ENCODE measurements at places on chromosomes 13 and 19.
A peak's percentile ranks its signal among the peaks of the same experiment; 100 is the strongest.

DNA sequence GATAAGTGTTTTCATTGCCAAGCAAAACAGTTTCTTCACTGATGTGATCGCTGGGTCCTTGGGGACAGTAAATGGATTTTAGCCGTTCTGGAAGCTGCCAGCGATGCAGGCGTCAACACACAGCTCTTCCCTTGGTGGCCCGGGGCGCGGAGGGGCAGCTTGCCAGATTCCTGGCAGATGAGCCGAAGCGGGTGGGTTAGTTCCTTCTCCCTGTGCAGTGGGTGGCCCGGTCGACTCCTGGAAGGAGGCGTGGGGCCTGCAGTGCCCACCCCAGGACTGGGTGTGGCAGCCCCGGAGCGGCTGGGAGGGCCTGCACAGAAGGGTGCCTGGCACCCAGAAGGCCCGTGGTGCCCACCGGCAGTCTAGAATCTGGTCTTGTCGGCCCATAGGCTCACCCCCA, 69.0 kb downstream of the KDM4B start:
- DNase-seq = no peak

GRCh38 chr13:113941571-113942191, 32.2 kb downstream of the C13orf46 start:
- DNase-seq = no peak

GRCh38 chr13:84823528-84823927, 941.3 kb upstream of the SLITRK1 start:
- no peak for DNase-seq

DNA sequence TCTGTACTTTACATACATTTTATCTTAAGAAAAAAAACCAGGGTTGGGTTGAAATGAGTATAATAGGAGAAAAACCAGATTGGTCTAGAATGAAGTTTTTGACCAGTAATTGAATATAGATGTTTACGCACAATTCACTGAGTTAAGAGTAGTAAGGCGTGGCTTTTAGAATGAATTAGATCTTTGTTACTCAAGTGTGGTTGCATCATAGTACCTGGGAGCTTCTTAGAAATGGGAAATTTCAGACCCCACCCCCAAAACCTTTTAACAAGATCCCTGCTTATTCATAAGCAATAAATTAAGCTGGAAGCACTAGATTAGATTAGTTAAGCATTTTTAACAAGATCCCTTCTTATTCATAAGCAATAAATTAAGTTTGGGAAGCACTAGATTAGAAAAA, 28.7 kb upstream of the LMO7 start:
- DNase-seq = no peak

GRCh38 chr13:23739596-23739995, 149.6 kb downstream of the MIPEP start:
- no peak for DNase-seq

DNA sequence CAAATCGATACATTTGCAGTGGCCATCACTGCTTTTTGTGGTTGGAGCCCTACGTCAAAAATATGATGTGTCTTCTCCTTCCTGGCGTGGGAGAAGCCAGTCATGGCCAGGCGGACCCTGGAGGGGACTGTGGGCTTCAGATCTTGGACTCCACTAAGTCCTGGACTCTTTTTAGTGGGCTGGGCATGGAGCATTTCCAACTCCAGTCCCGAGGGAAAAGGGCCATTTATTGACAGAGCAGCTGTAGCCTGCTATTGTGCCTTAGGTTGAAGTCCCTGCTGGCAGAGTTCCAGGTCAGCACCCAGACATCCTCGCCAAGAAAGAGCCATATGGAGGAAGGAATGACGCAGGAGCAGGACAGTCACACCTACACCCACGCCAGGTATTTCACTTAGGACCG, 179.2 kb upstream of the ZNF507 start:
- no peak for DNase-seq

- DNase-seq = peak; percentile 30
These were observed 48.5 kb downstream of the GAS6 start for GRCh38 chr13:113815151-113816058.

DNA sequence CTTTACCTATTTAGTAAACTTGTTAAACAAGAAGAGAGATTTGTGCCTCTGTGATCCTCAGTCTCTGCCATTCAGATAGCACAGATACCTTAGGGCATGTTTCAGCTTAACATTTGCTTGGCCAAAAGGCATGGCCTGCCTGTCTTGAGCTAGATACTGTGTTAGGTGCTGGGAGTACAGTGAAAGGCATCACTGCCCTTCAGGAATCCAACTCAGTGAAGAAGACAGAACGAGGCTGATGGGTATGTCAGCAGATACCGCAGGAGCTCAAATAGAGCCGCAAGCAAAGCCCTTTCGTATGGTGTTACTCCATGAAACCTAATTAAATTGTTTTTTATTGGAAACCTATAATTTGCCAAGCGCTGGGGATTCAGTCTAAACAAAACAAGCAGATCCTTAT, 12.9 kb downstream of the ZNF507 start:
- no peak for DNase-seq

DNA sequence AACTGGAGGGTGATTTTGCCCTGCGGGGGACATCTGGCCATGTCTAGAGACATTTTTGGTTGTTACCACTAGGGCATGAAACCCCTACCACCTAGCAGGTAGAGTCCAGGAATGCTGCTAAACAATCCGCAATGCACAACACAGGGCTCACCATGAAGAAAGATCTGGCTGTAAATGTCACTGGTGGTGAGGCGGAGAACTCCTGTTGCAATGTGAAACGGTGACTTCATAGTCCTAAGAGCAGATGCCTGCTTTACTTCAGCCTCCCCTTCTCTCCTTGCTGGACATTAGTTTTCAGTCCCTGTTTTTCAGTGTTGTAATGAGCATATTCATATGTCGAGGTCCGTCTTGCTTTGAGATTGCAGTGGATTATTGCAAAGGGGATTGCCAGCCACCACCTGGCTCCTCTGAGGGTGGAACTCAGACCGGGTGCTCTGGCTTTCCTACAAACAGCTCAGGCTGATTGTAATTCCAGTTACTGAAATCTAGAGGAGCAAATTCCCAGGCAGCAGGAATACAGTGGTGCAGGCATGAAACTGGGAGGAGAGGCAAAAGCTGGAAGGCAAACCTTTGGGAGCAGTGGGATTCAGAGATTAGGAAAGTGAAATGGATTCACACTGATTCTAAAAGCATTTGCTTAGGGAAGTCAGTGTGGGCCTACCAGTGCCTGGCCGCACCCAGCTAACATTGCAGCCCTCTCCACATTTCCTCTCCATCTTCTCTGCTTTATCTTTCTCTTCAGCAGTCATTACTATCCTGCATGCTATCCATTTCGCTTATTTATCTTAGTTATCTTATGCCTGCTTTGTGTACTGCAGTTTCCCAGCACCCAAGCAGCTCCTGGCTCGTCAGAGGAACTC, 76.1 kb upstream of the PCDH8 start:
- no peak for DNase-seq

- DNase-seq = no peak
These were observed 116.1 kb downstream of the STARD13 start for GRCh38 chr13:33169273-33169980.

- DNase-seq = no peak
These were observed 20.9 kb downstream of the ZNF536 start for GRCh38 chr19:30393046-30393445.

DNA sequence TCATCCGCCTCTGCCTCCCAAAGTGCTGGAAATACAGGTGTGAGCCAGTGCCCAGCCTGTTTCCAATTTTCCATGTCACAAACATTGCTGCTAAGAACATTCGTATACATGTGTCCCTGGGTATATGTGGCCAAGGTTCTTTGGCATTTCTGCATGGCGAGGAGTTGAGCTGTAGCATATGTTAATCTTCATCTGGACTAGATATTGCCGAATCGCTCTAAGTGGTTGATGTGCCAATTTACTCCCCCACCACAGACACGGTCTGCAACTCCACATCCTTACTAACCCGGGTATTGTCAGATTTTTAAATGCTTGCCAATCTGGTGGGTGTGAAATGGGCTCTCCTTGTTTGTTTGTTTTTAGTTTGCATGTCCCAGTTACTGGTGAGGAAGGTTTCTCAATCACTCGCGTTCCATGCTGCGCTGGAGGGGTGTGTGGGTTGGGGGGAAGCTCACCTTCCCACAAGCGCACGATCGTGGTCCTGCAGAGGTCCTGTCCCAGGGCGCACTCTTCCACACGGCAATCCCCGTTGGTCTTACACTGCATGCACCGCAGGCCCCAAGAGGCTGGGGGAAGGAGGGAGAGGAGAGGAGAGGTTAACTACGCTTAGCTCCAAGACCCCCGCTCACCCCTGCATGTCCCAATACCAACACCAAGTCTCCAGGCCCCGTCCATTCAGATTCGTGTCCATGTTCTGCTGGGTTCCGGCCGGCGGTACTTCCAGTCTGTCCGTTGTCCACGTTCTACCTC, 2.7 kb downstream of the PLAUR start:
- DNase-seq = no peak

All from CD4-positive, alpha-beta memory T cell (primary cell).